Thoracic aorta (tissue), 2 donors: ENCODE measurements at places on chromosomes 2 and 18.

GRCh38 chr2:38619458-38620164 is 16.9 kb upstream of the HNRNPLL start:
- DNase-seq: no peak

- no peak for DNase-seq
These were observed 28.3 kb downstream of the MYO7B start for GRCh38 chr2:127563458-127564428.

DNA sequence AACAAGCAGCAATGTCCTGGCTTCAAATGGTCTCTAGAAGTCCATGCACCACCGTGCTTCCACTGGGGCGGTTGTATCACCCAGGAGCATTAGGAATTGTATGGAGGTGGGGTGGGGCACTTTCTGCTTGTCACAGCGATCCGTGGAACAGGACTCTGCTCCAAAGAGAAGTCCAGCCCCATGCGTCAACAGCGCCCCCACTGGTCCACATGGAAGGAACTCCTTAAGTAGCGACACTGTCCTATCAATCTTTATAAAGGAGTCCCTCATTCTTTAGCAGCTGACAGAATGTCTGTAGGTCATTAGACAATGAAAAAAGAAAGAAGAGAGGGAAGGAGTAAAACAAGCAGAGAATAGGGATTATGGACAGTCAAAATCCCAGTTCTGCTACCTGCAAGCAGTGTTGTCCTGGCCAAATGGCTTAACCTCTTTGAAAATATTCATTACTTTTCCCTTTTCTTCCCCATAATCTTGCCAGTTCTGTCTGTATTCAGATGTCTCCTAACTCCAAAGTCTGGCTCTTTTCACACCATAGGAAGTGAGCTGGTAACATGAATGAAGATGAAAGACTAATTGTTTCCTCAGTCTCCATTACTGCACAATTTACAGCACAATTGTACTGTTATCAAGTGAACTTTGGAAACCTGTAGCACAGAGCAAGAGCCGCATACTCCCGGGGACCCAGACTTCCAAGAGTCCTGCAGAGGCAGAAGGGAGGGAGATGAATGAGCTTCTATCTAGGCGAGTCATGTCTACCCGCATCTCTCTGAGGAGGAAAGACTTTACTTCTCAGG is 9.9 kb downstream of the NFE2L2 start:
- DNase-seq: no peak

GRCh38 chr2:29012211-29012681 is 31.1 kb downstream of the TOGARAM2 start:
- no peak for DNase-seq

GRCh38 chr18:58013241-58014211 is 30.5 kb upstream of the NEDD4L start:
- no peak for DNase-seq

DNA sequence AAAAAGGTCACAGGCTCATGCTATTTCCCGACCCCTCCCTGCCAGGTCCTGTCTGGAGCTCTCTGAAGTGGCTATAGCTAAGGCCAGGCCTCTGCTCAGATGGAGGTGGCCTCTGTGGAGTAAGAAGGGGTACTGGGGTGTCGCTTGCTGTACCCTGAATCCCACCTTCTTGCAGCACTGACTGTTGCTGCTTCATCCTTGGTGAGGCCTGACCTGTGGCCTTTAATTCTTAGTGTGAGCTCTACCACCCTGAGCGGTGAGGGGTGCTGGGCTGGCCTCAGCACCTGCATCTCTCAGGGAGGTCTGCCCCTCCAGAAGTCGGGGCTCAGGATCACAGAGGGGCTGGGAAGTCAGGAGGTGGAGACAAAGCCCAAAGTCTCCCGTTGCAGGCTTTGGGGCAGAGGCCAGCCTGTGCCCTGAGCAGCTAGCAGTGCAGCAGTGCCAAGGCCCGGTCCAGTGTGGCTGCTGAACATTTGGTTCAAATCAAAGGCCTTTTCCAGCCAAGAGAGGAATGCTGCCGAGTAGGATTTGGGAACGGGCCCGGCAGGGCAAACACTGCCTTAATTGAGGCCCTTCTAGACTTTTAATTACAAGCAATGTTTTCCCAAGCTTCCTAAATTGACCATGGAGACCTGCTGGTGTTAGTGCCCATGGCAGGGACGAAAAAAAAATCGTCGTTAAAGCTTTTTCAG is 133.5 kb upstream of the HAAO start:
- no peak for DNase-seq

- no peak for DNase-seq
These were observed 99.8 kb downstream of the SH3BP4 start for GRCh38 chr2:235051436-235052260.

- DNase-seq: no peak
These were observed 15.7 kb downstream of the COL5A2 start for GRCh38 chr2:189163889-189164288.

- DNase-seq: no peak
These were observed 42.5 kb downstream of the PIEZO2 start for GRCh38 chr18:11106894-11107293.

DNA sequence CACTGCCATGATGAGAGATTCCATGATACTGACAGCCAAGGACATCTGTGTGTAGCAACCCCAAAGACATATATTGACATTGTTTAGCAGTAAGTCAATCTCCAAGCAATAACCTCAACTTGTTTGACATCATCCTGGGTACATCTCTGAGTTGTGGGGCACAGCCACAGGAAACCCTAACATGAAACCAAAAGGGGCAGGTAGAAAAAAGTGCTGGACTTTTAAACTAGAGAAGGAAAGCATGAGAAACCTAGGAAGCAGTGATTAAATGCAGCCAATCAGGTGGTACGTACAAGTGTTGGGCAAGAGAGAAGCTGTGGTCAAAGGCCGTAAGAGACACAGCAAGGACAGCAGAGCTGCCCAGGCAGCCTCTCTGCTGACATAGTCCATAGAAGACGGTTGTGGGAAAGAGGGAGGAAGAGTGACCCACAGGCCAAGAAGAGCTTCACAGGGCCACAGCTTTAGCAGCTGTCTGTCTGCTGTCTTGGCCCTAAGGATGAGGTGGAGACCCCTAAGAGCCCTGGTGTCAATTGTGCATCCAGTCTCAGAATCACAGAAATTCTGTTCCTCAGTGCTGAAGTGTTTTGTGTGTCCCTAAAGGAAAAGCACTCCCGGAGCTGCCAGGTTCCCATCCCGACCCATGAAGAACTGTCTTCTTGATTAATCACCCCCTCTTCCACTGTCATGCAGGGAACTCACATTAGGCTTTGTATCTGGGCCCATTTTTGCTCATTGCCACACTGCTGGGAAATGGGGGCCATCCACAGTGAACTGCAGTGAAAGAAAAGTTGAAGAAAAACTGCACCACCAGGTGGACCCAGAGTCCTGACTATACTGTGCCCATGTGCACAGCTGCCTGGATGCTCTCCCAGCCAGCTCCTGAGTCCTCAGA is 25.4 kb upstream of the CHN1 start:
- DNase-seq: no peak

DNA sequence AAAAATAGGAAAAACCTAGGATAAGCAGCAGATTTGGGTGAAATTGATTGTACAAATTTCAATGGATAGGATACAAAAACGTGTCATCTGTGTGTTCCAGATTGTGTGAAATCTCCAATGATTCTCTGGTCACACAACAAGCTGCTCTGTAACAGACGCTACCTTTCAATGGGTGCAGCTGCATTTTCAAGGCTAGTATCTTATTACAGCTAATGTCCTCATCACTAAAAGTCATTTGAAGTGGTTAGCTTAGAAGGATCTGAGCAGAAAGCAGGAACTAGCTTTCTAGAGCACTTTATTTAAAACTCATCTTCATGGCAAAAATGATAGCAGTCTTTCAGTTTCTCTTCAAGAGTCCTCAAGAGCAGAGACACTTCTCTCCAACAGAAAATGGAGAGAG is 364.6 kb downstream of the LRP1B start:
- no peak for DNase-seq

DNA sequence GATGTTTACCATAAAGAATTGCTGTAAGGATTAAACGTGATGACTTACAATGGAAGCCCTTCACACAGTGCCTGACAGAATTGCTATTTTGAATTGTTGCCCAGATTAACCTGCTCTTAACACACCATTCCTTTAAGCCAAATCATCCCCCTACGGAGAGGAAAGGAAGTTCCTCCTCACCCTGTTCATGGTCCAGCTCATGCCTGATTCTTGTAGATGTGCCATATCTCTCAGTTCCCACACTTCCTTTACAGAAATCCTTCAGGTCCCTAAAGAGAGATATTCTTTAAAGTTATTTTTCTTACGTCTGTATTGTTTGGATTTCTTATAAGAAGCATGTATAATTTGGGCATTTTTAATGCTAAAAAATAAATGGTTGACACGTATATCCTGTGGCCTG is 127.5 kb upstream of the DAPL1 start:
- no peak for DNase-seq

DNA sequence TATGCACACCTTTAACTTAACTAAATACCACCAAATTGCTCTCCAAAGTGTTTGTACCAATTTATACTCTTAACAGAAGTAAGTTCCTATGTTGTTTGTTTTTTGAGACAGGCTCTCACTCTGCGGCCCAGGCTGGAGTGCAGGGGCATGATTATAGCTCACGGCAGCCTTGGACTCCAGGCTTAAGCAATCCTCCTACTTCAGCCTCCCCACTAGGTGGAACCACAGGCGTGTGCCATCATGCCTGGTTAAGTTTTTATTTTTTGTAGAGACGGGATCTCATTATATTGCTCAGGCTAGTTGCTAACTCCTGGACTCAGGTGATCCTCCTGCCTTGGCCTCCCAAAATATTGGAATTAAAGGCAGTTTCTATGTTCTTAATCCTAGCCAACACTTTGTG is 13.1 kb upstream of the NAB1 start:
- DNase-seq: no peak

DNA sequence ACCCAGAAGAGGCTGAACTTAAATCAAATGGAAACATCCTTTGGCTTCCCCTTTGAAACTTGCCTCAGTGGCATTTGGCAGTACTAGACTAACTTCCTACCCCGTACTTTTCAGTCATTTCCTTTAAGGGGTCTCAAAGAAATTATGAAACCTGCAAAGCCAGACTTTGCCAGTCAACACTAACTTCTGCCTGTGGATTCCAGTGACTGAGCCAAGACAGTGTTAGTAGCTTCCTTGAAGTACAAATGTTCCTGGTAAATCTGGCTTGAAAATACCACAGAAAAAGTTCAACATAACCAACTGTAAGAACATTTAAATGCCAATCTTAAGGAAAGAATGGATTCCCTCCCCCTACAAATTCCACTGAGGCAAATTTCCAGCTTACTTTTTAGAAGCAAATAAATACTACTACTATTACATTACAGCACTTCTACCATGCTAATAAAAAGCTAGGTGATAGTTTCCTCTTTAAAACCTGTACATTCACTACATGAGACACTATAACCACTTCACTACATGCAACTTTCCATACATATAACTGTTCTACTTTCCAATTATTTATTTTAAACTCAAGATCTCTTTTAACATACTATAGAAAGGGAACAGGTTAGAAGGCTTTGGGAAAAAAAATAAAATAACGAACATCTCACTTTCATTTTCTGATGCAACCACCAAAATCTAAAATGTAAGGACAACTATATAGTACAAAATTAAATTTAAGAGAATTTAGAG is 2.4 kb downstream of the PELI1 start:
- DNase-seq: no peak

GRCh38 chr2:75592030-75592429 is 31.3 kb upstream of the EVA1A start:
- no peak for DNase-seq

DNA sequence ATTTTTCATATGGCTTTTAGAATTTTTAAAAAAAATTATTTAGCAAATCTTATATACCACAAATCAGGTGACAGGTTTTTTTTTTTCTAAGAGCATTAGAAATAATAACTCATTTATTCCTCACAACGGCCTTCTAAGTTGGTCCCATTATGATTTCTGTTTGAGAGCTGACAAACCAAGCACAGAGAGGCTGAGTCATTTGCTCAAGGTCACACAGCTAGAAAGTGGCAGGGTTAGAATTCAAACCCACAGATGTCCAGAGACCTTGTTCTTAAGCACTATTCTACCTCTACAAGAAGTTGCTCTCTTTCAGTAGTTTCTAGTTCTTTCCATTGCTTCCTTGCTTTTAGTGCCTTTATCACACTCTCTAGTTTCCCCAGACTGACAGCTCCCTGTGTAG is 28.8 kb upstream of the LPIN1 start:
- DNase-seq: no peak

- DNase-seq: no peak
These were observed 80.2 kb downstream of the TGOLN2 start for GRCh38 chr2:85247610-85248009.

DNA sequence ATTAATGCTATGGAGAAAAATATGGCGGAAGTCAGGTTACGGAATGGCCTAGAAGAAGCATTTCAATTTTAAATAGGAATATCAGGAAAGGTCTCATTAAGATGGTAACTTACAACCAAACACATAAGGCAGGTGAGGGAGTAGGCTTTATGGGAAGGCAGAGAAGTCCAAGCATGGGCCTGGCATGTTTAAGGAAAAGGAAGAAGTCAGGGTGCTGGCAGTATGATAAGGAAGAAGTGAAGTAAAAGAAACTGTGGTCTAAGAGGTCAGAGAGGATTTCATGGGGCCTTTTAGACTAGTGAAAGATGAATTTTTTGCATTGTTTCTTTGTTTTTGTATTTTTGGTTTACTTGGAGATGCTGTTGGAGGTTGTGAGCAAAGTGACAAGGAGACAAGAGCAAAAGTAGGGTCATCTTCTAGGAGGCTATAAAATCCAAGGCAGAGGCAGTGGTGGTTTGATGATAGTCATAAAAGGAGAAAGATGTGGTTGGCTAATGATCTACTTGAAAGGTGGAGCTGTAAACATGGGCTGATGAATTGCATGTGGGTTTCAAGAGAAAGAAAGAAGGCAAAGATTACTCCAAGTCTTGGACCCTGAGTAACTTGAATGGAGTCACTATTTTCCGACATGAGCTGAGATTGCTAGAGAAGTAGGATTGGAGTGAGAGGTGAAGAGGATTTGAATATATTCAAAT is 354.3 kb downstream of the GPD2 start:
- no peak for DNase-seq

DNA sequence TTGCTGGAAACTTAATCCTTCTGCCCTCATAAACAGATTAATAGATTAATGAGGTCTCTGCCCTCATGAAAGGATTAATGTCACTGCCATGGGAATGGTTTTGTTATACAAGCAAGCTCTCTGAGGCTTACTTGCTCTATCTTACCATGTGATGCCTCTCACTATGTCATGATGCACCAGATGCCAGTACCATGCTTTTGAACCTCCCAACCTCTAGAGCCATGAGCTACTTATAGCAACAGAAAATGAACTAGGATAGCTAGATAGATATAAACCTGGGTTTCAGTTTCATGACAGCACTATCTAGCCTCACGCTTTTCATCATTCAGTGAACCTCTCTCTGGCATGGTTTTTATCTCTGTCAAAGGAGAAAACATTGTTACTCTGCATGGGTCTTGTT is 371.6 kb upstream of the LRP1B start:
- no peak for DNase-seq

DNA sequence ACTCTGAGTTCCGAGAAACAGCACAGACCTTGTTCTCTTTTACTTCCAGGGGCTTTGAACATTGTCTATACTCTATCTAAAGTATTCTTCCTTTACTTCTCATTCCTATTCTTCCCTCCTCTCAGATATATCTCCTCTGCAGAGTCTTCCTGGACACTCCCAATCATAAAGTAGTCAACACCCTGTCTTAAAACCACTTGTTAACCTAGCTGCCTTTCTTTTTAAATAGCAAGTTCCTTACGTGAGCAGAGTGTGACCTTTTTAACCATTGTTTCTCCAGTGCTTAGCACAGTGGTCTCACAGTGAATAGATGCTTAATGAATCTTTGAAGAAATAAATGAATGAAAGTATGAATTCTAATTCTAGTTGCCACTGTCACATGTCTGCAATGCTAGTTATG is 47.4 kb downstream of the PTRHD1 start:
- DNase-seq: no peak
